B cell (primary cell): ENCODE measurements at places on chromosomes 13 and 19.

DNA sequence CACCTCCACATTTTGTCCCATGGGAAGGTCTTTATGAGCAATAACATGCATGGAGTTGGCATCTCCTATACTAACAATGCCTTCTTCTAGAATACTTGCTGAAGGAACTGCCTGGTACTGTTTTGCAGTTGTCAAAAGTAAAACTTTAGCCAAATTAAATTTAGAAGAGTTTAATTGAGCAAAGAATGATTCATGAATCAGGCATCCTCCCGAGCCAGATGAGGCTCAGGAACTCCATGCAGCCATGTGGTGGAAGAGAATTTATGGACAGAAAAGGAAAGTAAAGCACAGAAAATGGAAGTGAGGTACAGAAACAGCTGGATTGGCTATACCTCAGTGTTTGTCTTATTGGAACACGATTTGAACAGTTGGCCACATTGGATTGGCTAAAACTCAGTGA is 1081.9 kb downstream of the SLITRK1 start:
- DNase-seq: no peak

DNA sequence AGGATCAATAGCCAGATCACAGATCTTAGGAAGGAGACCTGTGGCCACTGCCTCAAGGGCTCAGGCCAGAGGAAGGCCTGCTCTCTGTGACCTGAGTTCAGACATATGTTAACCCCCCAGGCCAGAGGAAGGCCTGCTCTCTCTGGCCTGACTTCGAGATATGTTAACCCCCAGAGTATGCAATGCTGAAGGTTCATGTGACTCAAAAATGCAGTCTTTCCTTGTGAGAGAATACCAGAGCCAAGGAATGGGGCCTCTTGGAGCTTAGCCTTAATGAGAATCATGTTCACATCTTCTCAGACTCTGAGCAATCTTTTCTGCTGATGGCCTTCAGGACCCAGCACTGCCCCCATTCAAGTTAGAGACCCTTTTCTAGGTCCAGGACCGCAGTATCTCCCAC is 36.7 kb downstream of the MBNL2 start:
- no peak for DNase-seq

- DNase-seq: no peak
Measured at GRCh38 chr19:44649578-44650145, 6.0 kb downstream of the PVR start.

- peak; percentile 92 for DNase-seq
Measured at GRCh38 chr19:35693835-35694599, 10.3 kb upstream of the ZBTB32 start.

DNA sequence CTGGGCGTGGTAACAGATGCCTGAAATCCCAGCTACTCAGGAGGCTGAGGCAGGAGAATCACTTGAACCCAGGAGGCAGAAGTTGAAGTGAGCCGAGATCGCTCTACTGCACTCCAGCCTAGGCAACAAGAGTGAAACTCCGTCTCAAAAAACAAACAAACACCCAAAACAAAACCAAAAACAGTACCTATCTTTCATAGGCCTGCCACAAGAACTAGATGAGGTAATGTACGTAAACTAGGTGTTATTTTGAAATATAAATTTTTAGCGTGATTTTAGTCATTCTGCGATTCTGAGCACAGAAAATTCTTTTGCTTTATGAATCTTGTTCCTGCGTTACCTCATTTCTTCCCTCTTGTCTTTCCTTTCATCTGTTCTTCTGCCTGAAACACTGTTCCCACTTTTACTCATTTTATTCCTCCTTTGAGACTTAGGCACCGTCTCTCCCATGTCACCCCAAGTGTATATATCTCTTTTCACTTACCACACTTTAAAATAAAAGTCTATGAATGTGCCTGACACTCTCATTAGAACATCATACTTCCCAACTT is 238.2 kb upstream of the HTR2A start:
- no peak for DNase-seq
